ENCODE measurements at places on chromosomes 5 and 9.

DNA sequence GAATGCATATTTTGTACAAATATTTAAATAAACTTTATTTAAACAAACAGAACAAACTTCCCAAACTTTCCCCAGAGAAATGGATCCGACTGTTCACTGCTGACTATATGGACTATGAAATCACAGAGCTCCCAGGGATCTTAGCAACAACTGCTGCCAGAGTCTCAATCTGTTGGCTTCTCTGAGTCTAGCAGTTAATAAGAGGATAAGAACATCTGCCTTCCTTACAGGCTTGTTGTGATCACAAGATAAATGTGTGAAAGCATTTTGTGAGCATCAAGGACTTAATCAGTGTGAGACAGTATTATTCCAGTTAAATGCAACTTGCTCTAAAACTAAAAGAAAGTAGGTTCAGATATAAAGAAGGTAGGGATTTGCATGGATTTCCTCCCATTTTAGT is 31.4 kb upstream of the MYOT start:
- no peak for DNase-seq

GRCh38 chr9:137459601-137460362 is 648 bp upstream of the NSMF start:
- DNase-seq = no peak

DNA sequence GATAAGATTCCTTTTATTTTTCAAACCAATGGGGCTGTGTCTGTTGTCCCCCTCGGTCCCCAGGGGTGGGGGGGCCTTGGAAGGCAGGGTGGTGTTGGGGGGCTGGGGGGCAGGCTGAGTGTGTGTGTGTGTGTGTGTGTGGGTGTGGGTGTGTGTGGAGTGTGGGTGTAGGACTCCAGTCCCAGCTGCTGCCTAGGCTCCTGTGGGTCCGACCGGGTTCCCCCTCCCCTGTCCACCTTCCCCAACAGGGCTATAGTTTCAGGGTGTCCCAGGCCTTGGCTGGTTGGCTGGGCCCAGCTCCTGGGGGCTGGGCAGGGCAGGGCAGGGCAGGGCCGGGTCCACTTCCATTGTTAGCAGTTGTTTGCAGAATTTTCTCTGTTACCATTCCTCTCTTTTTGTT is 2.1 kb upstream of the NFX1 start:
- DNase-seq = no peak

DNA sequence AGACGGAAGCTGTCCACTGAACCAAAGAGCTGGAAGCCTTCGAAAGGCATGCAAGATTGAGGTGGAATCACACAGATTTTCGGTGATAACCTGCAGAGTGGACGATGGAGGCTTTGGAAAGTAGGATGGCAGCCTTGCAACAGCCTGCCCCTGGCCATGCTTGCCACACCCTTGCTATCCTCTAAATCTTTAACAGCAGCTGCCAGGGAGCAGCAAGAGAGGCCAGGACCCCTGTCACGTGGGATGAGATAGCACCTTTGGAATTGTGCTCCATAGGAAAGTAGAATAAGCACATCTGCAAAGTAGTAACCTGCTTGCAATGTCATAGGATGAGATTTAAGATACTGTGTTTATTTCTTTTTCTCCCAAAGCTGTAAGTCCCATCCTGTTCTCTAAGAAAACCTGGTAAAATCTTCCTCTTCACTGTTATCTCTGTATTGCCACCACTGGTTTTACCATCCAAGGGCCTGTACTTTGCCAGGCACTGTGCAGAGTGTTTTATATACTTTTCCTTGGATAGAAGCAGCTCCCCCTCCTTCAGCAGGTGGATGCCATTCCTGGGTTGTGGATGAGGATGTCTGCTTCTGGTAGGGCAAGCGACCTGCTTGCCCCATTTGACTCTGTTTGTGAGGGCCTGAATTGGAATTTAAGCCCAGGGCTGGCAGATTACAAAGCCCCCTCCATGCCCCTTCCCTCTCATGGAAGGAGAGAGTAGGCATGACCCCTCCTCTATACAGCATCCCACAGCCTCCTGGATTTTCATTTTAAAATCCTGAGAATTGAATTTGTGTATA is 10.1 kb downstream of the TRIO start:
- no peak for DNase-seq

GRCh38 chr5:121628783-121629182 is 222.9 kb upstream of the FTMT start:
- no peak for DNase-seq

DNA sequence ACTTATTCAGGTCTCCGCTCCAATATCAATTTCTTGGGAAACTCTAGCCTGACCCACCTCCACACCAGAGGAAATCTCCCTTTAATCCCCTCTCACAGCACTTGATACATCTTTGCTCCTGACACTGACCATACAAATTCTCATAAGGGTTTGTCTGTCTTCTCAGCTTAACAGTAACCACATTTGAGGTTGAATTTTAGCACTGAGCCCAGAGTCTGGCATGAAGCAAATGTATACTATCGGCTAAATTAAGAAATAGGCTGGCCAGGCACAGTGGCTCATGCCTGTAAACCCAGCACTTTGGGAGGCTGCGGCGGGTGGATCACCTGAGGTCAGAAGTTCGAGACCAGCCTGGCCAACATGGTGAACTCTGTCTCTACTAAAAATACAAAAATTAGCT is 9.7 kb downstream of the CDK5RAP2 start:
- no peak for DNase-seq

GRCh38 chr5:72487177-72487576 is 20.0 kb downstream of the ZNF366 start:
- no peak for DNase-seq

DNA sequence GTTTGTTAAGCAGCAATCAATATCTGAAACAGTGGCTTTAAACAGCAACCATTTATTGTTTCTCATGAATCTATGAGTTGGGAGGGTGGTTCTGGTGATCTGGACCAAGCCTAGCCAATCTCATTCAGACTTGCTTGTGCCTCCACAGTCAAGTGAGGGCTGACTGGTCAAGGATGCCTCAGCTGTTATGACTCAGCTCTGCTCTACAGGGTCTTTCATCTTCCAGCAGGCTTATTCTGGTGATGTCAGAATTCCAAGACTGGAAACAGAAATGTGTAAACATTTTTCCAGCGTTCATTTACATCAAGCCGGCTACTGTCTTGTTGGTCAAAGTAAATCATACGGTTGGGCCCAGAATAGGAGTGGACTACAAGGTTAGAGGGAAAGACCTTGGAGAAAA is 2.5 kb upstream of the PIP5K1B start:
- DNase-seq = no peak

- no peak for DNase-seq
Observed at GRCh38 chr5:178502401-178503100, 87.6 kb downstream of the COL23A1 start.

DNA sequence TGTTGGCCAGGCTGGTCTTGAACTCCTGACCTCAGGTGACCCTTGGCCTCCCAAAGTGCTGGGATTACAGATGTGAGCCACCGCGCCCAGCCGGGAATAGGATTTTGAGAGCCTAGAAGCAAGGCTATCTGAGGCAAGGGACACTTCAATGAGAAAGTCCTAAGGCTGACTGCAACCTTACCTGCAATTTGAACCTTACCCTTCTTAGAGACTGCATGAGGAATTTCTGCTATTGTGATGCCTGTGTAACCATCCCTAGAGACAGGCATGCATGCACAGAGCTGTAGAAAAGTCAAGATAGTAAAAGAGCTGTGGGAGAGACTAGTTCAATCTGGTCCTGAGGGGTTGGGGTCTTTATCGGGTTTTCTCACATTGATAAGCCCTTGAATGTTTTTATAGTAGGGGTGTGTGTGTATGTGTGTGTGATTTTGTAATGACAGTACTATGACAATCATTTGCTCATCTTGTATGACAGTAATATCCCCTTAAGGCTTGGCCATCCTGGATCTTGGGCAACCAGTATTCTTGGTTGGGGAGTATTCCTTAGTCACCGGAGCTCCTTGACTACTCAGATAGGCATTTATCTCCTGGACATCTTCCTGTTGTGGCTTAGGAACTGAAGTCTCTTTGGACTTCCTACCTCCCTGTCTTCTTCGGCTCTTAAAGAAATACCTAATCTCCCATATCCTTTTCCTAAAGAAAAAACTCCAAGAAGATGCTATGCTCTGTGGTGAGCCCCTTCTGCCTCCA is 11.2 kb downstream of the DNAJB5 start:
- no peak for DNase-seq

DNA sequence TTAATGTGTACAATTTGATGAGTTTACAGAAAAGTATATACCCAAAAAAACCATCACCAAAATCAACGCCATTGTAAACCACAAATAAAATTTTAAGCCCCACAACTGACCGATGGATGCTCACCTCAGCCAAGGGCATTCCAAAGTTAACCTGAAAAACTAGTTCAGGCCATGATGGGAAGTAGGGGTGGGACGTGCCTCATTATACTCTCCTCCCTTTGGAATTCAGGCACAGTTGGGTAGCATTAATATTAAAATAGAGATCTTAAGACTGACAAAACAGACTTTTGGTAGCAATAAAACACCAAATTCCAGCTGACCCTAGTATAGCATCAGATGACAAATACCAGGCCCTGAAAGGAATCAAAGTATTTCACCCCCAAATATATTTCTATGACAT is 129.0 kb downstream of the CDH18 start:
- no peak for DNase-seq

DNA sequence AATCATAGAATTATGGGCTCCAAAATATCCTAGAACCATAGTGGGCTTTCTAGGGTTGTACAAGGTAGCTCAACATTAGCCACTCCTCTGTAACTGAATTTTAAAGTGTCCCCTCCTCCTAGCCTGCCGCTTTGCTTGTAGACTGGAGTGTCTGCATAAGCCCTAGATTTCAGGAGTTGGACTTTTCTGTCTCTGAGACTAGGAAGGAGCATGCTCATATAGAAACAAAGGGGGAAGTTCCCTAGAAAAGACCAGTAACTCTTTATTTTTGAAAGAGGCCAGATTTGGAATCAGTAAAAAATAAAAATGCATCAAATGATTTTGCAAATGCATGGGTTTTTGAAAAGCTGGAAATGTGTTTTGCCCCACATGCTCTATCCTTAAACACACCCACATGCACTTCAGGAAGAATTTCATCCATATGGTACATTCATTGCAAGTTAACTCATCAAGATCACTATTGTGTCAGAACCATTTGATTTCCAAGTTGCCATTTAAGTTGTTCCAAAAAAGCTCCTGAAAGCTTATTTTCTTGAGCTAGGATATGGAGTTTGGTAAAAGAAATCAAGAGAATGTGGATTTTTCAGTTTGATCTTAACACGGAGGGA is 121.0 kb upstream of the NR3C1 start:
- DNase-seq = no peak

GRCh38 chr9:36037549-36038122 is 923 bp downstream of the RECK start:
- DNase-seq = no peak

DNA sequence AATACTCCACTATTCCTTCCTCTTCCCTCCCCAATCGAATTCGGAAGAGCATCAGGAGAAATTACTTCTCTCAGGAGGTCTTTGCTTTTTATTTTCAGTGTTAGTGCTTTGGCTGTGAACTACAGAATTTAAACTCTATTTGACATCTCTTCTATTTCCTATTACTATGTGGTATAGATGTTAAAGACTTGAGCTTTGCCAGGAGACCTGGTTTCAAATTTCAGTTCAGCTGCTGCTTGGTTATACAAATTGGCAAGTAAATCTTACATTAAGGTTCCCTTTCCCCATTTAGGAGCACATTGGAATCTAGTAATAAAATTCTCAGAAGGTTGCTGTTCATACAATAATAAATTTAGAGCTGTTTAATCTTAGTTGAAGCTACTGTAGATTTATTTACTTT is 13.1 kb downstream of the UHRF2 start:
- DNase-seq = no peak

All from stimulated activated CD4-positive, alpha-beta T cell treated with anti-CD3 and anti-CD28 coated beads, Interleukin-1b, Interleukin-23, amount 100 ng/mL, for 4 hours (primary cell).